ENCODE measurements at places on chromosomes 11 and 22.

- no peak for DNase-seq
These were observed 66.6 kb upstream of the OPCML start for GRCh38 chr11:133598906-133599305.

- no peak for DNase-seq
These were observed 804.0 kb downstream of the TBC1D22A start for GRCh38 chr22:47566491-47566890.

DNA sequence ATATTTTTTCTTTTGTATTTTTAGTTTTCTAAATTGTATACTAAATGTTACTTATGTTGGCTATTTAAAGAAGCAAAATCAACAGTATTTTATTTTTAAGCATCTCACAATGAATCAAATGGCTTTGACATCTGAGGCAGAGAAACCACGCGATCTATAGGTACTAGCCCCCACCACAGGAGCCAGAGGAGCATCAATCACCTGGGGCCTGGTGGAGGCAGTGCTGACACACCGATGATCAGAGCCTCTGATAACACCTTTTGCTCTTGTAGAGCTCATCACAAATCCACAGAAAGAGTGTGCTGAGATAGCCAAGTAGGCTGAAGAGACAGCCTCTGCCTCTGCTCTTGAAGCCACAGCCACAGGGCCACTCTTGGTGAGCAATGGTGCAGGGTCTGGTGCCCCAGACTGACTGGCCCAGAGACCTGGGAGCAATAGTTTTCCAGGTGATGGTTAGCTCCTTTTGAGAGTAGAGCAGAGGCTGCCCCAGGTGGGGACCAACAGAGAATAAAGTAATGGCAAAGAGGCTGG, 25.2 kb downstream of the HIRA start:
- no peak for DNase-seq

- DNase-seq = peak; percentile 90
These were observed at the start of the genes CYB561A3 and TMEM138 for GRCh38 chr11:61361741-61362541. CYB561A3 (minus strand) TSS chr11:61361882; CDS start chr11:61356713, 5,169 bp downstream. TMEM138 (plus strand) TSS chr11:61362374; CDS start chr11:61364391, 2,017 bp downstream.

GRCh38 chr22:49373289-49373666, 454.4 kb downstream of the BRD1 start:
- no peak for DNase-seq

GRCh38 chr22:35538801-35539321, 1.8 kb upstream of the RASD2 start:
- peak; percentile 48 for DNase-seq

- no peak for DNase-seq
These were observed 462.4 kb downstream of the RAB38 start for GRCh38 chr11:87712802-87713202.

DNA sequence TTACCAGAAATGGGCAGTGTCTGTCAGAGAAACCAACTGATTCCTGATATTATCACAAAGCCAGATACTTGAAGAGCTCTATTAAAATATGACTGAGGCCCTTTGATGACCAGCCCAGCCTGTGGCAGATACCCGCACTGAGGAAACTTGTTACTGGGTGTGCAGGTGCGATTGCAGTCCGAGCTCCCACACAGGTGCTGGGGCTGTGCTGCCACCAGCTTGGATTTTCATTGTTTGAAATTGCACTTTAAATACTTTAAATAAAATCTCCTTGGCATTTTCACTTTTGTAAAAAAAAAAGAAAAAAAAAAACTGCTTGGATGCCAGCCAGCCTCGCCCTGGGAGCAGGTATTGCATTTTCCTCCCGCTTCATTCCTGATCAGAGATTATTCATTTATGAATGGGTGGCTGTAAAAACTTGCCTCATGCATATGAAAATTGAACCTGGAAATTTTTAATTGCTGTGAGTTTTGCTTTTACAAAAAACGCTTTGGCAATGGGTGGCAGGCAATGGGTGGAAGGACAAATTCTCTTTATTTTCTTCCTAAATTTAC, 21.2 kb downstream of the EHF start:
- no peak for DNase-seq

Measured in activated CD4-positive, alpha-beta T cell treated with anti-CD3 and anti-CD28 coated beads, Interleukin-2, amount 50 U/mL, for 48 hours (primary cell).